Stimulated activated CD8-positive, alpha-beta memory T cell treated with anti-CD3 and anti-CD28 coated beads, Interleukin-15, amount 100 ng/mL, for 4 hours (primary cell): ENCODE measurements at places on chromosomes 16 and 17.

- no peak for DNase-seq
Observed at GRCh38 chr17:36627101-36627500, 25.7 kb downstream of the MRM1 start.

DNA sequence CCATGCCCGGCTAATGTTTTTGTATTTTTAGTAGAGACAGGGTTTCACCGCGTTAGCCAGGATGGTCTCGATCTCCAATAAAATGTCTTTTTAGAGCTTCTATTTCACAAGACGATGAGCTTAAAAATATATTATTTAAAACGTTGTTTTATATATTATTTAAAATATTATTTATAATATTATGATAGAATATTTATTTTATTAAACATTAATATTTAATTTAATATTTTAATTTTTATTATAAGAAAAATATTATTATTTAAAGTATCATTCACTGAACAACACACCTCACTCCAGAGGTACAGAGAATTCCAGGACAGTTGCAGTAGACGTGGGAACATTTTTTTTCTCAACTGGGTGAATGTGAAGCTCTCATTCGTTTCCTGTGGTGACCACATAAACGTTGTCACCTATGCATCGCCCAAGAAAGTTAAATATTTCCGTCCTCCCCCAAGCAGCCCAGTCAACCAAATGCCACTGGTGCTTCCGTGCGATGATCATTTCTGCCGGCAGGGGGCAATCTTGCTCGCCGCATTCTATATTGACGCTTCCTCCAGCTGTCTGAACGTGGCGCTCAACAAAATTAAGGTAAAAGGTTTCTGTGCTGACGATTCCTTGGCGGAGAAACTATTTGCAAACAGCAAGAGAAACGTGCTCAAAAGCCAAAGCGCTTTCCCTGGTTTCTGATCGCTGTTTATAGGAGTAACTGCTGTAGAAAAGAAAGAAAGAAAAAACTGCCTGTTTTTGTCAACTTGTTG lies 41.7 kb upstream of the PRSS54 start:
- DNase-seq = peak; percentile 65

- DNase-seq = no peak
Observed at GRCh38 chr17:33086878-33087277, 95.2 kb downstream of the SPACA3 start.

GRCh38 chr17:64780096-64781013 lies 118.2 kb upstream of the SMURF2 start:
- DNase-seq = peak; percentile 37

DNA sequence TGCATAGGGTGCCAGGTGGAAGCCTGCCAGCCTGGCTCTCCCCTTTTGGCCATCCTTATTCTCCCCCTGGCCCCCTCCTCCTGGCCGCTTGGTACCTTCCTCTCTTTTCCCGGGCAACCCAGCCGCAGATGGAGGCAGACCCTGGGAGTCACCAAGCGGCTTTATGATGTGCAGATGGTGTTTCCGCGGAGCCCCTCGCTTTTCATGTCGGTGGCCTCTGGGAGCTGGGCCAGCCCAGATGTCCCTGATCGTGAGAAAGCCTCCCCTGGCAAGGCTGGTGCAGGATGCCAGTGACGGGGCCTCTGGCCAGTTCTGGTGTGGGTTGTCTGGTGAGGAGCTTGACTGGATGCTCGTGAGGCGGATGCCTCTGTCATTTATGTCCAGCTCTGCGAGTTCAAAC lies 18.0 kb upstream of the BRD7 start:
- no peak for DNase-seq

GRCh38 chr16:58809213-58809612 lies 75.1 kb upstream of the GOT2 start:
- DNase-seq = no peak

- DNase-seq = no peak
Observed at GRCh38 chr16:87129771-87130170, 187.4 kb downstream of the C16orf95 start.

DNA sequence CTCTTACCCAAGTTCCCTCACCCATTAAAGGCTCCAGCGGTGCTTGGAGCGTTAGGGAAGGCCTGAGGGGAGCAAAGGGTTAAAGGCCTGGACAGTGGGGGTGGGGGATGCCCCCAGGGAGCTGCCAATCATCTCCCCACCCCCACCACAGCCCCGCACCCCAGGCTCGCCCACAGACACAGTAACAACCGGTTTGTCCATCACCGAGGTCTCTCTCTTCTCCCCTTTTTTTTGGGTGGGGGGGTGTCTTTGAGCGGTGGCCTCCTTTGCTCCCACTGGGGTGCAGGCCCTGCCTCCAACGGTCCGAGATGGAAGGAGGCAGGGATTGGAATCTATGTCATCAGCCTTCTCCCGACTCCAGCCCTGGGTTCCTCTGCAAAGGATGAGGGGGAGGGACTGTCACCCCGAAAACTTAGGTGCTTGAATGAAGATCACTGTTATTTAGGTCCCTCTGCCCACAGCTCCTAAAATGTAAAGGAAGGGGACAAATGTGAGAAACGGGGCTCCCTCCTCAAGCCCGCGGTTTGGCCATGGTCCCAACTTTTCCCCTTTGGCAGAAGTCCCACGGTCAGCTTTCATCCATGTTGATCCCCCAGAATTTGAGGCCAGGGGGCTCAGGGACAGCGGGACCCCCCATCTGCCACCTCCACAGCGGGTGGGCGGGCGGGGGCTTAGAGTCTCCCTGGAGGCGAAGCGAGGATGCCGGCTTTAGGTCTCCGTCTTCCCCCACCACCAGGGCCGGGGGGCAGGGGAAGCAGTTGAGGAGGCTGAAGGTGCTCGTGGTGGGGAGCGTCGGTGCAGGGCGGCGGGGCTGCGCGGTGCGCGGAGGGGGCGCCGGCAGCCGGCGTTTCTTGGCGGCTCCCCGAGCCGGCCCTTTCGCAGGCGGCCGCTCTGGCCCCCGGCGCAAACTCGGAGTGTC lies 1.7 kb downstream of the EPOP start:
- DNase-seq = no peak

DNA sequence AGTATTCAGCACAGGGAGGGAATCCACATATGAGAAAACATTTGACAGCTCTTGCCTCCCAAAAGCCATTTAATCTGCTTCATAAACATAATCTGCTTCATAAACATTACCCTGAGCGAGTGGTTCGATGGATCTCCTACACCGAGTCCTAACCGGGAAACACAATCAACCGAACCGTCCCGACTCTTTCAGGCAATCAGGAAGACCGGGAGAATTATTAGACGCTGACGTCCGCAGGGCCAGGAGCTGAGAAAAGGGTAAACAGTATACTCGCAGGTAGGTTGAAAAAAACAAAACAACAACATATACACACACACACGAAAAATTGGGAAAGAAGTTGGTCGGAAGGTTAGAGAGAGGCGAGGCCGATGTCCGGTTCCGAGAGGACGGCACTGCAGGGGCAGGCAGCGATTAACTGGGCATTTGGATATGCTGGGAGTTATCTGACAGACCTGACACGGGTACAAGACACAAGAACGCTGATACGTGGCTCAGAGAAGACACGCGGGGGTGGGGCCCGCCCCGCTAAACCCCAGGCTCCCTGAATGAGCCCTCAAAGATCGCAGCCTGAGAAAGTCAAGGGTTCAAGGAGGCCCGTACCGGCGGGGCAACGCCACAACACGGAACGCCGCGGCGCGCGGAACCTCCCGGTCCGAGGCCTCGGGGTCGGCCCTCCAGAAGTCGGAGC lies 585 bp downstream of the AP1G1 start:
- DNase-seq = peak; percentile 34

DNA sequence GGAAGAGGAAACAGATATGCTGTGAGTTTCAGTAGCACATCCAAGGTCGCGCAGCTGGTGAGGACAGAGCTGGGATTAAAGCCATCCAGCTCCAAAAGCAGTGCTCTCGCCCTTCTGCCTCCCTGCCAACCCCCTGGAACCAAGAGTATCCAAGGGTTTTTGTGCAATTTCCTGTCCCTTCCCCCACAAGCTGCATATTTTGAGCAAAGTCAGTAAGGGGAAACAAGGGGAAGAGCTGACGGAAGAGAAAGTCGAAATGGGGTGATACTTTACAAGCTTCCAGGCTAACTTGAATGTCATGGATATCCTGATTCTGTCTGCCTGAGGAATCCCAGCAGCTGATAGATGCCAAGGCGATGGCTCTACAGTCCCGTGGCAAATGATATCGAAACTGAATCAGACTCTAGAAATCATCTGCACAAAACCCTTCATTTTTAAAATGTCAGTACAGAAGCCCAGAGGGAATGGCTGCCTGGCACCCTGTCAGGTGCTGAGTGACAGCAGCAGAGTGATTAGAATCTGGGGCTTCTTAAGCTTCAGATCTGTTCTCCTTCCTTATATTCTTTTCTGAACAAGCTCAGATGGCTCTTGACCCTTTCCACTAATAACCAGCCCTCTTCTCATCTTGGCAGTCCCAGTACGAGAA lies 42.9 kb upstream of the TEKT3 start:
- DNase-seq = no peak

GRCh38 chr16:81885976-81886586 lies 107.0 kb downstream of the PLCG2 start:
- no peak for DNase-seq

DNA sequence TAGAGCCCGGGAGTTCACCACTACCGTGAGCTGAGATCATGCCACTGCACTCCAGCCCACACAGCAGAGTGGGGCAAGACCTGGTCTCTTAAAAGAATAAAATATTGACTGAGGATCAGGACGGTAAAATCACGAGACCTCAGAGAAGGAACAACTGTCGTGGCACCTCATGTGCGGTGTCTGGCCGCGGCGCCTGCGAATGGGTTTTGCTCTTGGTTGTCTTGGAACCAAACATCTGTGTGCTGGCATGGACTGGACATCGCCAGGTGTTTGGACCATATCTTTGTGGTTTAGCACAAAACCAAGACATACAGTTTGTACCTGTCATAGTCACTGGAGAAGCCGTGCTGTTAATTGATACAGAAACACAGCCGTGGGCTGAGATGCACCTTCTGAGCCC lies 212.9 kb upstream of the CHMP6 start:
- DNase-seq = no peak

- no peak for DNase-seq
Observed at GRCh38 chr17:16917671-16918394, 54.1 kb downstream of the TNFRSF13B start.

GRCh38 chr17:46915596-46915995 lies 7.4 kb upstream of the GOSR2 start:
- DNase-seq = no peak

GRCh38 chr16:55892821-55893220 lies 17.6 kb upstream of the CES5A start:
- DNase-seq = no peak

DNA sequence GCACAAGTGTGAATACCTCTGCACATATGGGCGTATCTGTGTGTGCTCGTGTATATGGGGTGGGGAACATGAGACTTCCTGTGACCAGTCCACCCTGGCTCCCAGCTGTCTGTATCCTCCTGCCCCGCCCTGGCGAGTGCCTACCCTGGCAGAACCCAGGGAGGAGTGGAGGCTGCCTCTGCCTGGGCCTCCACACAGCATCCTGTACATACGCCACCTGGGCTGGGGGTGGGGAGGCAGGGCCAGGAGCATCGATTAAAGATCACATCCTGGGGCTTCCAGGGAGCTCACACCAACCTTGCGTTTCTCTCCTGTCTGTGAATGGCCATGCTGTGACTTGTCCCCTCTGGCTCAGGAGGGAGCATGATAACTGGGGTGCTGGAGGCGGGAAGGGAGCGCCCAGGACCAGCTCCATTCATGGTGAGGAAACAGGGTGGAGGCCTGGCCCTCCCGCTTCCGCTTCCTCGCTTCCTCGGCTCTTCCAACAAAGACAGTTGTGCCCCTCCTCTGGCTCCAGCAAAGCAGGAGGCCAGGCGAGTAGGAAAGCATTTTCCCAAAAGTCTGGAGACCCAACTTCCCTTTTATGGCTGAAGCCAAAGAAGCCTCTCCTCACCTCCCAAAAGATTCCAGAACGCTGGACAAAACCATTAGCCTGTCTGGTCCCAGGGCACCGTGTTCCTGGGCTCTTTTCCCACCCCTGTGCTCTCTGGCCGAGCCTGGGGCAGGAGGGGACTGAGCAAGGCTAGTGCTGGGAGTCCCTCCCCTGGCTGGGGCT lies 22.9 kb downstream of the ADAM11 start:
- no peak for DNase-seq
